Left lung (tissue), 14 donors: ENCODE measurements at places on chromosomes 3 and 15. TPM values are rescaled to one million over a fixed set of nuclear protein-coding genes. Genes with fewer than 3 reads are reported as not detected.

- H3K36me3 ChIP-seq, result no peaks in the 10 kb centered on the region
- no peak for DNase-seq
- no peaks in the 10 kb centered on the region for H3K27me3 ChIP-seq
These were observed 97.5 kb downstream of the CHDH start for GRCh38 chr3:53748512-53749271.

GRCh38 chr3:65596029-65596300 is 442.8 kb downstream of the MAGI1 start:
- H3K4me3 ChIP-seq, result no peak overlapping the region
- no peaks in the 10 kb centered on the region for H3K36me3 ChIP-seq
- H3K4me1 ChIP-seq, result no peaks in the 10 kb centered on the region
- H3K27ac ChIP-seq, result no peak overlapping the region

CHRNA5 gene
- 2.5 TPM for total RNA-seq

TGM4 gene
- not detected for total RNA-seq

TEX9 gene
- total RNA-seq, result 6.3 TPM
